GDM1 (cell line): ENCODE measurements at places on chromosomes 2 and 18.

DNA sequence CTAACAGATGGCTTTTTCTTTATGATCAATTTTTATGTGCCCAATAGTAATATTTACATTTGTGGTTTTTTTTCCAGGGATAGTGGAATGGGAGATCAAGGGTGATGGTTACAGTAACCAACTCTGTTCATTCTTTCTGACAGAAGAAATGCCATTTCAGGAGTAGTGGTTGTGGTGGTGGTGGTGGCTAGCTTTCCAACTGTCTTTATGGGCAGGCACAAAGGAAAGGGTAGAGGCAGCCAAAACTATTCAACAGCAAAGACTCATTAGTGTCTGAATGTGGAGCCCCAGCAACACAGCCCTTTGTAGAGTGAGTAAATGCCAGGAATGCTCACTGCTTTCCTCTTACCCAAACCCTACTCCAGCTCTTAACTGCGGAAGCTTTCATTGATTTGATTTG is 227.7 kb downstream of the RND3 start:
- DNase-seq, result no peak

GRCh38 chr2:44135771-44136170 is 32.9 kb upstream of the PPM1B start:
- no peak for DNase-seq

DNA sequence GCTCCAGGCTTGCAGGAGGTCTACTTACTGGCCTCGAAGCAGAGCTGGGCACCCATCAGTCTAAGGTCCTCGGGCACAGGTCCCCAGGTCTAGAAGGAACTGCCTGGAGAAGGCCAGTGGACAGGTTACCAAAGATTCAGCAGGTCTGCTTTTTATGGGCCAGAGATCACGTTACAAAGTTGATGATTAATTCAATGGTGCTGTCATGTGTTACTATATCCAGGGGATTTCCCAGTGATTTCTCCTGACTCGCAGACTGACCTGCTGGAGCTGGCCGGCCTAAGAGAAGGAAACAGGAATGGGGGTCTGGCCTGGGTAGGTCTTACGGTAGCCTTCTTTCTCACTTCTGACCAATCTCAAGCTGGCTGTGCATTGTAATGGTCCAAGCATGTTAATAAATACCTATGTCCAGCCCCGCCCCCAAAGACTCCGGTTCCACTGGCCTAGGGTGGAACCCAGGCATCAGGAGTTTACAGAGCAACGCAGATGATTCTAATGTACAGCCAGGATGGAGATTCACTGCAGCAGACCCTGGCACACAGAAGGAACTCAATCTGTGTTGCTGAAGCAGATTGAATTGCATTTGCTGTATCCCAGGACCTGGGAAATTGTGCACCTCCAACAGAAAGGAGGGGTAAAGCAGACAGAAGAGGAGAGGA is at the start of gene NEURL3:
NEURL3 (minus strand) TSS at position 127 of the 659 bp plus-strand sequence; CDS start at position 56, 71 bp downstream.
- no peak for DNase-seq

DNA sequence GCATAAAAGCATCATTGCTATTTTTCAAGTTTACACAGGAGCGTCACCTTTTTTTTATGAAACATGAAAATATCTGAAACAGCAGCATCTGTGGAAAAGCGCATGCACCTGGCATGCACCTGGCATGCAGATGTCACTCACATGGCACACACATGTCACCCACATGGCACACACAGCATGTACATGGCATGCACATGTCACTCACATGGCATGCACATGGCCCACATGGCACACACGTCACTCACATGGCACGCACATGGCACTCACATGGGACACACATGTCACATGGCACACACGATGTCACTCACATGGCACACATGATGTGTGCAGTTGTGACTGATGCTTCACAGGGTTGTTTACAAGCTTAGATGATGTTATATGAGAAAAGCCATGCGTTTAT is 188.0 kb downstream of the ZNF407 start:
- DNase-seq, result no peak

DNA sequence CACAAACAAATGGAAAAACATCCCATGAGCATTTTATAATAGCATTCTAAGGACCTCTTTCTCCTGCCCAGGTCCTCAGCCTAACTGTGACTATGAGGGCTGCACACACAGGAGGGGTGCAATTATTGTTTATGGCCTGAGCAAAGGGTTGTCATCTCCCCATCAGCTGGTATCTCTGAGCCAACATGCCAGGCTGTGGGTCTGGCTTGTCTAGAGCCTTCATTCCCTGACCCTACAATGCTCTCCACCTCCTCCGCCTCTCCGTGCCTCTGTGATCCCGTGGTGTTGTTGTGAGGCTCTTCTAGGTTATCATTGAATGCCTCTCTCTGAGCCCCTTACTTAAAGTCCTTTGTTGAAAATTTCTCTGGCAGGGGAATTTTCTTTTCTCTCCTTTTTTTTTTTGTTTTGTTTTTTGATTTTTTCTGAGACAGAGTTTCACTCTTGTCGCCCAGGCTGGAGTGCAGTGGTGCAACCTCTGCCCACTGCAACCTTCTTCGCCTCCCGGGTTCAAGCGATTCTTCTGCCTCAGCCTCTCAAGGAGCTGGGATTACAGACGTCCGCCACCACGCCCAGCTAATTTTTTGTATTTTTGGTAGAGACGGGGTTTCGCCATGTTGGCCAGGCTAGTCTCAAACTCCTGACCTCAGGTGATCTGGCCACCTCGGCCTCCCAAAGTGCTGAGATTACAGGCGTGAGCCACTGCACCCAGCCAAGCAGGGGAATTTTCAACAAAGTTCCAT is 126.4 kb downstream of the SMAD7 start:
- no peak for DNase-seq

DNA sequence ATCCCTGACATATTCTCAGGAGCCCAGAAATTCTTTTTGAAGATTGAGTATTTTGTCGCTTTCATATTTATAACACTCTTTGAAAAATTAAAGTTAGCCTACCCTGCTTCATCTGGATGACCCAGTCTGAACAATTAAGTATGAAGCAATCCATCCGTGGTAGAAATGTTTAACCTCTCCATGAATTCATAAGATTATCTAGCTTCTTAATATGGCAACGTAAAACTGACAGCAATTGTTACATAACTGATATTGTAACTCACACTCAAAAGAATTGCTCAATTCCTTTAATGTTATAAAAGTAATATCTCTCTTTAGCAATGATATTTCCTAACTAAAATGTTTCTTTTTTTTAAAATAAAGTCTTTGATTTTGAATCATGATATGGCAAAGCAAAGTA is 7.2 kb upstream of the ABCA12 start:
- no peak for DNase-seq

DNA sequence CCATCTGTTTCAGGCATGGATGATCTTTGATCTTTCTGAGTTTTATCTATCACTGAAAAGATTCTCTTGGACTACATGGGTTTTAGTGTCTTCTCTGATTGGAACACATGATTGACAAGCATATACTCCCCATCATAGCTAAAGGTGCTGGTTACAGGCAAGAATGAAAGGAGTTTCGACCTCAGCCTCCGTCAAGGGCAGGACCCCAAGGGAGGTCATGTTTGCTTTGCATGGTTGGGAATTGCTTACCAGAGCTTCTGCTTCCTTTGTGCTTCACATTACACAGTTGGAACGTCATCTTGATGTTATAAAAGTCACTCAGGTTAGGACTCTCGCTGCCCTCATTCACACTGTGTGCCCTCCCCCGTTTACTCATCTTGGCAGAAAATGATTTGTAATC is 287.7 kb downstream of the PIK3C3 start:
- DNase-seq, result no peak

- no peak for DNase-seq
These were observed 29.3 kb downstream of the SOS1 start for GRCh38 chr2:39091543-39091942.

DNA sequence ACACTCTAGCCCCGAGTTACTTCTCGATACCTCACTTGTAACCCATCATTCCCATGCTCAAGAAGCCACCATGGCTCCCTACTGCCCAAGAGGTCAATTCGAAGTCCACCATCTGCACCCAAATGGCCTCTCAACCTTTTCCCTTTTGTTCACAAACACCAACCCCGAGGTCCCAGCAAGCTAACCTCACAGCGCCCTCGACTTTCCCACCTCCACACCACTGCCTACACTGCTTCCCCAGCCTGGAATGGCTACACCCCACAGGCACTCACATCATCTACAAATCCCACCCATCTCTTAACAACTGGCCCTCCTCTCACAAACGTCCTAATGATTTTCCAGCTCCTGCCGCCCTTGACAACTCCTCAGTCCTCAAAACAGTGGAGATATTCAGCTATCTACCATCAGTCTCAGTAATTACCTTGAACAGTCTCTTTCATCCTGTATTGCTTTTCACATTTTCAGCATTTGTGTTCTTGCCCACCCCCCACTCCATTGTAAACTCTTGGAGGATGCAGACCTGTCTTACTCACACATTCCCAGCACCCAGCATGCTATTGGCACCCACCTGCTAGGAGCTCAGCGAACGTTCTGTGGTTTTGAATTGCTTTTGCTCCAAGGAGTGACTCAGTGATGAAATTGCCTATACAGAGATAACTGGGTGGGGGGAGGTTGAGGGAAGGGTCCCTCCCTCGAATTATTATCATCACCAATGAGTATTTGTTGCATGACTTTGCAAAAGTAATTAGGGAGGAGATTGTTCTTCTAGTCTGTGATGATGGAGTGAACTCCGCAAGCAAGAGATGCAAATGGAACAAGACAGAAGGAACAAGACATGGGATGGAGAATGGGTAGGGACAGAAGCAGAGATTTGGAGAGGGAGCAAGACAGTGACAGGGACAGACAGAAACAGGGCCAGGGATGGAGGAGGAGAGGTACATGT is 106.8 kb downstream of the CYP26B1 start:
- no peak for DNase-seq

GRCh38 chr18:10062302-10063300 is 148.8 kb downstream of the VAPA start:
- no peak for DNase-seq

DNA sequence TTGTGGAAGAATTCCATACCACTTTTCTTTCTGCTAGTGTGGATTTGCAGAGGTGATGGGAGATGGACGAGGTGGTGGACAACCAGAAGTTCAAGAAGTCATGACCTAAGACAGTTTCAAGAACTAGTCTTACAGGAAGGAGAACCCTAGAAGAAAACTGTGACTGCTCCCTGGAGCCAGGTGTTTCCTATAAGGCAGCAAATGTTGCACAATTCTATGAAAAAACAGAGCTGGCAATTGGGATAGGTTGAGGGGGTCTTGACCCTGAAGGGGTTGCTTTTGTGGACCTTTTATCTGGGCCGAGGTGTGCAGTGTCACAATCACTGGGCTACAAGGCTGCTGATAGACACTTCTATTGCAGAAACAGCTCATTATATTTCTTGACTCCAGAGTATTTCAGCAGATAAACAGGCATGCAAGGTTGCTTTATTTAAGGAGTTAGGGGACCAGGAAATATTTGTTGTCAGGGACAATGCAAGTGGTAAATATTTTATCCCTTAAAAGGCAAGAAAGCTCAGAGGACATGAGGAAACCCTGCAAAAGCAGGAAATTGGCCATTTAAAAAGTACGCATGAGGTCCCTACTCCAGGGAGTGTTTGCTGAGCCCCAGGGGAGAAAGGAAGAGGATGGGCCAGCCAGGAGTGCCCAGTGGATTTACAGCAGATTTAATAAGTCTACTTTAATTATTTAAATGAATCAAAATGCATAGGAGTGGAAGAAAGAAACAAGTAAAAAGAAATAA is 22.9 kb downstream of the APCDD1 start:
- DNase-seq, result no peak

GRCh38 chr2:236998236-236998635 is 87.5 kb upstream of the COPS8 start:
- no peak for DNase-seq

DNA sequence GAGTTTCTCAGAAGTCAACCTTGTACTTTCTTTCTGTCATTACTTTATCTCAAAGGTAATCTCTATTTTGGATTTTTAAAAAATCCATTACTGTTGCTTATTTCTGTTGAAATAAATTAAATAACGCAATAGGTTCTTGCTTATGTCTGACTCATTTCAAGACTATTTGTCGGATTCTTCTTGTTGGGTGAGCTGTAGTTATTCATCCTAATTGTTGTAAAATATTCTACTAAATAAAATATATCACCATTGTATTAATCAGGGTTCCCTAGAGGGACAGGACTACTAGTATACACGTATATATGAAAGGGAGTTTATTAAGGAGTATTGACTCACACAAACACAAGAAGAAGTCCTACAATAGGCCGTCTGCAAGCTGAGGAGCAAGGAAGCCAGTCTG is 403.9 kb upstream of the CYRIA start:
- no peak for DNase-seq

GRCh38 chr2:85524336-85524908 is 14.5 kb upstream of the MAT2A start:
- DNase-seq, result peak; percentile 41

DNA sequence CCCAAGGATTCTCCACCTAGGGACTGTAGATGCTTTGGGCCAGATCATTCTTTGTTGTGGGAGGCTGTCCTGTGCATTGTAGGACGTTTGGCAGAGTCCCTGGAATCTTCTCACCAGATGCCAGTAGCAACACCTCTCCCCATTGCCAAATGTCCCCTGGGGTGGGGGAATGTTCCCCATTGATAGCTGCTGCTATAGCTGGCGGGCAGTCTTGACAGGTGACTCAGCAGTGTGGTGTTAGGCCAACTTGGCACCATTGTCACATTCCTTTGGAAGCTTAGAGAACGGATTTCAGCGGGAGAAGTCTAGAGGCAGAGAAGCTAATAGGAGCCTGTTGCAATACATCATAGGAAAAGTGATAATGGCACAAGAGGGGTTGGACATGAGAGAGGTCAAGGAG is 495.7 kb upstream of the SMIM21 start:
- DNase-seq, result no peak

GRCh38 chr18:56907771-56908170 is 239.1 kb upstream of the BOD1L2 start:
- no peak for DNase-seq

DNA sequence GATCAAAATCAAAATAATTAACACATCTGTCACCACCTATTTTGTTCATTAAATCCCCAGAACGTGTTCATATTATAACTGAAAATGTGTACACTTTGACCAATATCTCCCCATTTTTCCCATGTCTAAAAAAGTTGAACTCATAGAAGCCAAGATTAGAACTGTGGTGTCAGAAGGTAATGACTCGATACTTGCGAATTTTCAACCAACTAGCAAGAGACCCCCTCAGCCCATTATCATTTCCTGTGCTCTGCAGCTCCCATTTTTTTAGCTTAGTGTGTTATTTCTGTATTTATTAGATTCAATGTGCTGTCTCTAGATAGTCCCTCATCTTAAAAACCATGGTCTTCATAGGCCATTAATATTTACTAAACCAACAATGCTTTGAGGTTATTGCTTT is 248.7 kb upstream of the PIK3C3 start:
- no peak for DNase-seq

DNA sequence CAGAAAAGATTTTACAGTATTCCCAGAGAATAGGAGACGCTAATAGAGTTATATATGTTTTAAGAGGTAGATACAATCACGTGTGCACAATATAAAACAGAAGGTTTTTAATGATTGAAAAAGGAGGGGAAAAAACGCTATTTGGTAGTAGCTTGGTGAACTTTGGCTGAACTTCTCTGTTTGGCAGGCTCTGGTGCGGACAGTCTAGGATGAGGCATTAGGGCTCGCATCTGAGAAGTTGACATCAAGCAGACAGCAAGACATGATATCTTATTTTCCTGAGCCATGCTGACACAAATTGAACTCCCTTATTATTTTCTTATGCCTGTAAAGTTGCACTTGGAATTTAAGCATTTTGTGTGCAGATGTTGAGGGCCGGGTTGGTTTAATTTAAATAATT is 176.6 kb downstream of the EN1 start:
- DNase-seq, result no peak
